ENCODE measurements at places on chromosomes 13 and 19.

GRCh38 chr13:25920277-25920676 is 131.5 kb downstream of the SHISA2 start:
- DNase-seq: no peak

DNA sequence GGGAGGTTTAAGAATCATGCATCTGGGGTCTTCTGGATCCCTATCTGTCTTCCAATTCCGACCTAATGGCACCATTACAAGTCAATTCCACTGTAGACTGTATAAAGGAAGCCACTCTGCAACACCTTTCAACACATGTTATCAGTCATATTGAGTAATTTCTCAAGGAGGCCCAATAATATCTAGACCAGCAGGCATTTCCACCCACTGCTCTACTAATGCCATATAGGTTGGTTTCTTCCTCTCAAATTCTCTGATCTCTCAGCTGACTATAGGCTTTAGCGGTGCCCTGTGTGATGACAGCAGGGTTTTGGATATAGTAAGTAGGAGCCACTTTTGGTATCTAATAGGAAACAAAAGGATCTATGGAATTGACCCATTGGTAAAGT is 12.4 kb upstream of the ITM2B start:
- DNase-seq: no peak

DNA sequence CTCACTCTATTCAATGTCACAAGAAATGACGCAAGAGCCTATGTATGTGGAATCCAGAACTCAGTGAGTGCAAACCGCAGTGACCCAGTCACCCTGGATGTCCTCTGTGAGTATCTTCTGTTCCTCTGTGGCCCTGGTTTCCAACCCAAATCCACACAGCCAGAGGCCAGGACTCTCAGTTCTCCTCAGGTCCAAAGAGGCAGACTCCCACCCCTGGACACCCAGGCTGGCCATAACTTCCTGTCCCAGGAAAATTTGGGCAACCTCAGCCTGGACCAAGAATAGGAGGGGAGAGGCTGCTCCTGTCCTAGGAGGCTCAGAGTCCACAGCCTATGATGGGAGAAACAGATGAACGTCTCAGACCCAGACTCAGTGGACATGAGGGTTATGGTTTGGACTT is 11.7 kb downstream of the CEACAM5 start:
- DNase-seq: no peak

DNA sequence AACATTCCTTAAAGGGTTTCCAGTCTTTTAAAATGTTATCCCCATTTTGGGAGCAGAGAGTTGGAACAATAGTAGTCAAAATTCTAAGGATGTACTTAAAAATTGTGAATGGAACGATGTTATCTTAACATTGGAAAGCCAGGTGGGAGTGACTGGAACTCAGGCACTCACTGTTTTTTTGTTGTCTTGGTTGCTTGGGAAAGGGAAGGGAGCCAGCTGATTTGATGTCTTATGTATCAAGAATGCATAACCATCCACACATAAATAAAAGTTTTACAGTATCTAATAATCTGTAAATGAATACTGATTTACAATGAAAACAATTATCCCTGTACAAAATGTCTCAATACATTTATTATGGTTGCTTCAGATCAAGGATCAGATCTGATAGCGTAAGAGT is 88.7 kb downstream of the SLC10A2 start:
- peak; percentile 6 for DNase-seq

GRCh38 chr13:39672378-39673132 is 17.1 kb downstream of the COG6 start:
- DNase-seq: no peak

- no peak for DNase-seq
These were observed 91.0 kb downstream of the COL4A1 start for GRCh38 chr13:110216006-110216397.

- DNase-seq: peak; percentile 70
These were observed 199.6 kb downstream of the SPRY2 start for GRCh38 chr13:80141123-80141849.

DNA sequence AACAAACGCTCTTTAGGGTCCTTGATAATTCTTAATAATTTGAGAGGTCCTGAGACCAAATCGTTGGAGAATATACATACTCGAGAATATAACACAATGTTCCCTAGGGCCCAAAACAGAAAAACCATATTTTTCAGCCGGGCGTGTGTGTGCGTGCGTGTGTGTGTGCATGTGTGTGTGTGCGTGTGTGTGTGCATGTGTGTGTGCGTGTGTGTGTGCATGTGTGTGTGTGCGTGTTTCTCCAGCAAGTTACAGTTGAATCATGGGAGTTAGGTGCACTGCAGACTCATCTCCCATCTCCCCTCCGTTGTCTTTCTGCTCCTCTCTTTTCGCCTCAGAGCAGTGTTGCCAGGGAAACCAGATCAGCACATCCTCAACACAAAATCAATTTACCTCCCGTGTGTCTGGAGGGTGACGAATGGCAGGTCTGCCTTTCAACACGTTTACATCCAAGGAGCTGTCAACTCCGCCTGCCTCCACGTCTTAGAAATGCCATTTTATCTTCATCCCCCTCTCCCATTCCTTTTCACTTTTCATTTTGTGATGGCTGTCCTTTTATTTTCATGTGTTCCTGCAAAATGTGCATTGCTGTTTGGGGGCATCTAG is 8.3 kb upstream of the PNMA8B start:
- no peak for DNase-seq

DNA sequence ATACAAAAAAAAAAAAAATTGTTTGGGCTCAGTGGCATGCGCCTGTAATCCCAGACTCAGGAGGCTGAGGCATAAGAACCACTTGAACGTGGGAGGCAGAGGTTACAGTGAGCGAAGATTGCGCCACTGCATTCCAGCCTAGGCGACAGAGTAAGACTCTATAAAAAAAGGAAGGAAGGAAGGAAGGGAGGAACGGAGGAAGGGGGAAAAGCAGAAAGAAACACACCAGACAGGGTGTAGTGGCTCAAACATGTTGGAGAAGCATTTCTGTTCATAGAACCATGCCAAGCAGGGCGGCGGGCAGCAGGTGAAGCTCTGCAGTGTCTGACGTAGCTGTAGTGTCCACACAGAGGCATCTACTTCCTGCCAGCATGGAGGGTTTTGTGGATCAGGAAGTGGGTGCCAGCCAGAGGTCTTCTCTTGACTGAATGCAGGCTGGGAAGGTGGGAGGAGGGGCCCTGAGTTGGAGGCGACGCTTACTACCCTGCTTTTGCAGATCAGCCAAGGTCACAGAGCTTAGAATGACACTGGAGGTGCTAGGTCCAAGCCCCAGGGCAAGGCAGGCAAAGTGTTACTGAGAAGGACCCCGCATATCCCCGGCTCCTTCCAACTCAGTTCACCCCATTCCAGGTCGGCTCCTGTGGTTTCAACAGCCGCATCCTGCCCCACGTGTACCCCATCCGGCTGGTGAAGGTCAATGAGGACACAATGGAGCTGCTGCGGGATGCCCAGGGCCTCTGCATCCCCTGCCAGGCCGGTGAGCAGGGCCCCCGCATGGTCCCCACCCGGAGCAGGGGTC is 11.6 kb upstream of the PGLS start:
- DNase-seq: peak; percentile 86

DNA sequence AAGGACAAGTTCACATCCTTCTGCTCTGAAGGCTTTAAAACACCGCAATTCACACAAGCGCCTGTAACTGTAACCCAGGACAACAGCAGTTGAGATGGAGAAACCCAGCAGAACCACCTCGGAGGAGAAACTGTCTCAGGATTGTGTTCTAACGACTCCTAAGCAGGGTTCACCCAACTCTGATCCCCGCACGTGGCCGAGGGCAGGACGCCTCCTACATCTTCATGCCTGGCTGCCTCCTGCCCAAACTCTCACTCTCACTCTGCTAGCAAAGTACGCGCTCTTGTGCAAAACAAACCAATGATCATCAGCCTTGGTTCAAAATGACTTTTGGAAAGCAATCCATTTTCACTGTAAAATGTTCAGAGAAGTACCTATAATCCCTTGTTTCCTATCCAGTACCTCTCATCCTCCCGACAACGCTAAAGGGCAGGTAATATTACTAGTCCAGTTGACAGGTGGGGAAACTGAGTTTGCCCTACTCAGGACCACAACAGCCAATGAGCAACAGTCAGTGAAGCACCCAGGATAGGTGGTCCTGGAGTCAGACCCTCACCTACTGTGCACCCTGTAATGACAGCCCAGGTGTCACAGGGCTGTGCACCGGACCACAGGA is 25.6 kb downstream of the EPS15L1 start:
- DNase-seq: no peak

DNA sequence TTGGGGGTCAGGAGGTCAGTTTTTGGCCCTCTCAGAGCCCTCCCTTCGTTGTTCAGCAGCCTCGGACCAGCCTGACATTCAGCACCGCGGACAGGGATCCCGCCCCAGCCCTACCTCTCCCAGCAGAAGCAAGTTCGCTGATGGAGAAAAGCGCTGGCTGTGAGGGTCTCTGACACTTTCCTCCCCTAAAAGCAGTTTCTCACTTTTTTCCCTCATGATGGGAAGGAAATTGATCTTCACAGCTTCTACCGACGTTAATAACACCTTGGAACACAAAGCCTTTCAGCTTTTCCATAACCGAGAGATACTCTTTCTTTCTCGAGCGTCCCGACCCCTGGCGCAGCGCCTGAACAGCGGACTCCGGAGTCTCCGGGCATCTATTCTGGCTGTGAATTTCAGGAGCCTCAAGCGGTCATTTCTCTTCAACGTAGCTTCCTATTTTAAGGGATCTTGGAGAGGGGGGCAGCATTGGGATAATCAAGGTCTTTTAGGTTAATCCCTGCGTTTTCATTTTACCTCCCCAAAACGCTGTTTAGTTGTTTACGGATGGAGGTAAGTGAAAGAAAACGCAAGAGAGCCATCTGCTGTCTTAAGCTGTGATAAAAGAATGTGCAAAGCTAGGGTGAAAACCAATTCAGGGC is 467.2 kb downstream of the ITGBL1 start:
- peak; percentile 27 for DNase-seq

GRCh38 chr13:33259296-33259695 is 26.3 kb downstream of the STARD13 start:
- DNase-seq: peak; percentile 82

DNA sequence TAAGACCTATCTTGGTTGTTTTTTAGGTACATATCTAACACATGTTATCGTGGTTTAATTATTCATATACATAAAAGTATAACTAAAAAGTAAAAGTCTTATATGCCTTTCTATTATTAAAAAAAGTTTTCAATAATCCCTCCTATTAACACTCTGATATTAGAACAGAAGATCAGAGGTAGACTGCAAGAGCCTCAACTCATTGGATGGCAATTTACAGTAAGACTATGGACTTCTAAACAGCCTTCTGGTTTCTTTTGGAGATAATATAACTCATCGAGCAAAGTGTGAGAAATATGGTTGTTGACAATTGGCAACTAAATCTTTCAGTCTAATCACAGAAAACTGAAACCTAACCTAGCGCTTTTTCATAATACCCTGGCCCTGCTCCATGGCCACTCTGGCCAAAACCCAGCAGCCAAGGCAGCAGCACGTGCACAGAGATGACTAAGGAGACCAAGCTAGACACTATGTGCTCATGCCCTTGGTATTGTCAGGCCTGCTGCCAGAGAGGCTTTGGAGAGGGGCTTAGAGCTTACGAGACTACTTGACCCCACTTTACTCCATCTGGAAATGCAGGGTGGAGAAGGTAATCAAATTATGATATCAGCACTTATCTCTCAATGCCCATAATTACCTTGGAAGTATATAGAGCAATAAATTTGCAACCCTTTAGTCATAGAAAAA is 40.6 kb upstream of the EEF1AKMT1 start:
- DNase-seq: peak; percentile 95

DNA sequence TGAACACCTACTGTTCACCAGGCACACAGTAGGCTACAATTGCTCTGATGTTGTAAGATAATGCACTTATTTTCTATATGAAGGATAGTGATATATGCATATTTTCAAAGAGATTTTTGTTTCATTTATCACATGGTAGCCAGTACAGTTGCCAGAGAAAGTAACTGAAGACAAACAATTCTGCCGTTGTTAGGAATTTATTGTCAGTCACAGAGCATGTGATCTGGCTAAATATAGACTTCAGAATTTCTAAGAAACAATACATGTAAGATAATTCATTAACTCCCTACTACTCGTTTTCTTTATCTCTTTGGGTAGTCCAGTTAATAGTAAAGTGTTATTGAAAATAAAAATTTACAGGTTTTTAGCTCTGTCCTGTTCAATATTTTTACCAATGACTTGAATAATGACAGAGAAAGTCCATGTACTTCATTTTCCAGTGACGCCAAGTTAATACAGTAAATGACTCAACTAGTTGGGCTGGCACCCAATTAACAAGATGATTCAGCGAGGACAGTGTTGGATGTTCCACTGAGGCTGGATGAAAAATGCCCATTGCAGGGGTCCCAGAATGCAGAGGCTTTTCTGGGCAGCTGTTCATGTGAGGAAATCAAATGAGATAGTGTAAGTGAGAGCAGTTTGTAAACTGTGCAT is 35.6 kb downstream of the GJA3 start:
- peak; percentile 76 for DNase-seq

- no peak for DNase-seq
These were observed 97.0 kb upstream of the ZNF98 start for GRCh38 chr19:22519152-22519551.

- peak; percentile 83 for DNase-seq
These were observed 1.2 kb downstream of the INAFM1 start for GRCh38 chr19:47275791-47276461.

DNA sequence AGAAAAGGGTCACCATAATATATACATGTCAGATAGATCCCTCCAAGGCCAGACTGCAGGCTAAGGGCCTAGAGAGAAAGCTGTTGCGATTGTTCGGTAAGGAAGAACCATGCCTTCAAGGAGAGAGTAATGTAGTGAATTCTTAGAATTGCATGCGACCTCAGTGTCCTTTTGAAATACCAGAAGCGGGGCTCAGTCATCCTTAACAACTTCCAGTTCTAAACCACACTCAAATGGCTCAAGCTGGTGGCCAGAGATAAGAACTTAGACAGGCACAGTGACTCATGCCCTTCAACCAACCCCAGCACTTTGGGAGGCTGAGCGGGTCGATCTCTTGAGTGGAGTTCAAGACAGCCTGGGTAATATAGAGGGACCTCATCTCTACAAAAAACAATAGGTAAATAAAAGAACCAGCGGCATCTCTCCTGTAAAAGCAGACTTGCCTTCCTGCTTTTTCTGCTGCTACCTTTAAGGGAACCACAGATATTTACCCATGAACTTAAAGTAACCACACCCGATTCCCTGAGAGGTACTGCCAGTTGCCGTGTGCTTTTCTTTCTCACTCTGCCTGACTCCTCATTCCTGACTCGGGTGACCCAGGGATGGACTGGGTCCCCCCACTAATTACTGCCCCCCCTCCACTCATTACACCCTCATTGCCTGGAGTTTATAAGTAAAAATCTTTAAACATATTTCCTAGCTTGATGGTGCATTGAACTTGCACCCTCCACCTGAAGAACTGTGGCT is 15.4 kb upstream of the SIGLEC6 start:
- DNase-seq: peak; percentile 15

GRCh38 chr13:22432690-22433089 is 748.1 kb upstream of the SGCG start:
- no peak for DNase-seq

DNA sequence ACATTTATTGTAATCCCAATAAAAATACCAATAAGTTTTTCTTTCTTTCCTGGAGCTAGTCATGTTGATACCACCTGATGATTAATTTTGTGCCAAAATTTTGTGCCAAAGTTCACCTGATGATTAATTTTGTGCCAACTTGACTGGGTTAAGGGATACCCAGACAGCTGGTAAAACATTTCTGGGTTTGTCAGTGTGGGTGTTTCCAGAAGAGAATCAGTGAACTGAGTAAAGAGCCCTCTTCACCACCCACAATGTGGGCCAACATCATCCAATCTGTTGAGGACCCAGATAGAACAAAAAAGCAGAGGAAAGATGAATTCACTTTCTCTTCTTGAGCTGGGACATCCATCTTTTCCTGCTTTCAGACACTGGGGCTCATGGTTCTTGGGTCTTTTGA is 292.9 kb downstream of the LMO7 start:
- no peak for DNase-seq

- no peak for DNase-seq
These were observed 31.3 kb upstream of the LSM14A start for GRCh38 chr19:34141025-34141424.

Data from EH (cell line).